ENCODE measurements at places on chromosomes 4 and X.

GRCh38 chrX:33053001-33053400 lies 158.3 kb downstream of the DMD start:
- DNase-seq: no peak

DNA sequence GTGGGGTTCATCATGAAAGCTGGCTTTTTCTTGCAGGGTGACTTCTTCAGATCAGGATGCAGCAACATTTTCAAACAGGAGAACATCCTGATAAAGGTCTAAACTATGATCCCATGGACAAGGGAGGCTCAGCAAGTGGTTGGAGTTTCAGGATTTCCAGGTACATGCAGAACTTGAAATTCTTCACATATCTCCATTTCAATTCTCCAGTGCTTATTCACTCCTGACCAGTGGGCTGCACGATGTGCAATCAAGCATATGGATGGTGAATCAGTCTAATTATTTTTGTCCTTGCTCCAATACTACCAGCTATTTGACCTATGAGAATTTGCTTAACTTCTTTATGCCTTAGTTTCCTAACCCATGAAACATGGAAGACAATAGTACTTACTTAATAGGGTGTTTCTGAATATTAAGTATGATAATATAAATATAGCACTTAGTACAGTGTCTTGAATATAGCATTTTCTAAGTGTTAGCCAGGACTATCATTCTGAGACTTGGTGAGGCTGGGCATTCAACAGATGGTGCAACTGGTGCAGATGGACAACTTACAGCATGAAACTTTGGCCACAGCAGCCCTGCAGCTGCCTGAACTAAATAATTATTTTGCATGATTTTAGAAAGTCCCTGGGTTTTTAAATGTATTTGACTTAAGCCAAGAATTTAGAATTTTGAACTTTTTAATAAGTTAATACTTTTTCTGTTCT lies 92.4 kb downstream of the HPGD start:
- no peak for DNase-seq

DNA sequence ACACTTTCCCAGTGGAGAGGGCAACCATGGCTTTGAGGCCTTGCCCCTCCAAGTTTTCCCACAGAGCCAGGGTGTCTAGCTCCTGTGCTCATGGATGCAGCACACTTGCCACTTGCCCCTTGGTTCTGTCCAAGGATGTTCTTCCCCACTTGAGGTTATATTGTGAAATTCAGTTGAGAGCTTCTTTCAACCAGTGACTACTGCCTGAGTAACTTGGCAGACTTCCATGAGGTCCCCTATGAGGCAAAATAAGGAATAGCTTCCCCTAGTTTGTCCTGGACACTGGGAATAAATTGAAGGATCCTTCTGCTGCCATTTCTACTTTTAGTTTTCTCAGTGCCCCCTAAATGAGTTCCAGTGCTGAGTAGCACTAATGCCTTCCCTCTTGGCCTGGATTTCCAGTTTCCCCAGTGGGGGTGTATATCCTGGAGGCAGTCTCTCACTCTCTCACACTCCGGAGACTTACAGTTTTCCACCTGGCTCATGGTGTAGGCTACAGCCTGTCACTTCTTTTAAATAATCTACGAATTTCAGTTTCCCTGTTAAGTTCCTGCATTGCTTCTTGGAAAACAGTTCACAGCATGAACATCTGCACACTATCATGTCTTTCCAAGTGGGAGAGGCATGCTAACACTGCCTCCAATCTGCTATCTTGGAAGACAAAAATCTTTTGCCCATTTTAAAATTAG lies 36.4 kb upstream of the ADH4 start:
- no peak for DNase-seq

DNA sequence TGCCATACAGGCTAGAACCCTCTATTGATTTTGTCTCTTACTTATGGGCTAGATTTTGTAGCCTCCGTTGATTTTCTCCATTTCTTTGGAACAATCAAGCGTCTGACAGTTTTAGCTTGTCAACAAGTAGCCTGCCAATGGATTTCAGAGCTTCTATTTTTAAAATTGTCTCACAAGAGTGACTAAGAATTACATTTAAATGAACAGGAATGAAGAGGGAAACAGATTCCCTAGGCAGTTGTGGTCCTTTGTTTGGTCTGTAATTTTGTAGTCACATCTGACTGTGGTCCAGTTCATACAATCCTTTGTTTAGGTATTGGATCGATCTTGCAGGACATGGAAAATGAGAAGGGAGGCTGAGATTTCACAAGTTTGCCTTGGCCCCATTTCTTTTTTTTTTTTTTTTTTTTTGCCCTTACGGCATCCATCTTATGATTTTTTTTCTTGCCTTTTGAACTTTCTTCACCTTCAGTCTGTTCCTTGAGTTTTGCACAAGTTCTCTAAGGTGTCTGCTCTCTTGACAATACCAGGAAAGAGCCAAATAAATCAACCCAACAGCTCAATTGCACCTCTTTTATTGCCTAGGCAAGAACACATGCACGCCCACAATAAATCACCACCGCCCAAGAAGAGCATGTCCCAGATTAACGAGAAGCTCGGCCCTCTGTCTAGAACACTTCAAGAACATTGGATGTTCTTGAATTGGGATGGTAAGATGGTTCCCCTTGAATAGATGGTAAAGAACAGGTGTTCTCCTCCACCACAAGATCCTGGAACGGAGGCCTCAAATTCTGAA lies 86.5 kb upstream of the EGFL6 start:
- DNase-seq: no peak

DNA sequence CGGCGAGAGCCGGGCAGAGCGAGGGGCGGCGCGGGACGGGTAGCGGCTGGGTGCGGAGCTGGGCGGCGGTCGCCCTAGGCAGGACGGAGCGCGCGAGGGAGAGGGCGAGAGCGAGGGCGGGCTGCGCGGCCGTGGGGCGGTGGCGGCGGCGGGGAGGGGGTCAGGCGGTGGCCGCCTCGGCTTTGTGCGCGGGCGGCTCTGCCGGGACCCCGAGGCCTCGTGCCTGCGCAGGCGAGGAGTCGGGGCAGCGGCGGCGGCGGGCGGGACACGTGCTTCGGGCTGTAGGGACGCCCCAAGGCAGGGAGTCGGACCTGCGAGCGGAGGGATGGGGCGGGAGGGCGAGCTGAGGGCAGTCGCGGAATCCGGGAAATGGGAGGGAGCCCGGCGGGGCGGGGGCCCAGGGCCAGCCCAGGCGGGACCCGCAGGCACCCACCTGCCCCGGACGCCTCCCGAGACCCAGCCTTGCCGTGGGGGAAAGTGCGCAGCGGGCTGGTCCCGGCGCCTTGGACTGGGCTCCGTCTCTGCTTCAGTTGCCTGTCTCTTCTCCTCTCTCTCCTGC lies 465 bp downstream of the BMPR1B start:
- no peak for DNase-seq

DNA sequence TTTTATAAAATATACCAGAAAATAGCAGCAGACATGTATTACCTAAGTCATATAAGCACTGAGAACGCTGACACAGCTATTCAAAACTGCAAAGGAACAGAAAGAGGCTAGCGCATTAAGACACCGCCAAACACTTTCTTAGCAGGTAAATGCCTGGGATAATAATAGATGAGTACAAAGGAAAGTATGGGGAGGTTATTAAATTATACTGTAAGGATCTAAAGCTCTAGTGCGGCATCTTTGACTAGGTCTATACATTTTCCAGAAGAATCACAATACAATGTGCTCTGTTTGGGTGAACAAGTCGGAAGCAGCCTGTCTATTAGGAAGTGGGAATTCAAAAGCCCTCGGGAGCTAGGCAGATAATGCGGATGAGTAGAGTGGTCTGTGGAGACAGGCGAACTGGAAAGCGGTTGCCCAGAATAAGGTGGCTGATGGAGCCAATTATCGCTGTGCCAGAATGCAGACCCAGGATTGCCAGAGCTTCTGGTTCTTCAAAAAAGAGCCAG lies 443.6 kb upstream of the TENM3 start:
- DNase-seq: no peak

- no peak for DNase-seq
Observed at GRCh38 chr4:23060776-23061175, 368.0 kb downstream of the GBA3 start.

DNA sequence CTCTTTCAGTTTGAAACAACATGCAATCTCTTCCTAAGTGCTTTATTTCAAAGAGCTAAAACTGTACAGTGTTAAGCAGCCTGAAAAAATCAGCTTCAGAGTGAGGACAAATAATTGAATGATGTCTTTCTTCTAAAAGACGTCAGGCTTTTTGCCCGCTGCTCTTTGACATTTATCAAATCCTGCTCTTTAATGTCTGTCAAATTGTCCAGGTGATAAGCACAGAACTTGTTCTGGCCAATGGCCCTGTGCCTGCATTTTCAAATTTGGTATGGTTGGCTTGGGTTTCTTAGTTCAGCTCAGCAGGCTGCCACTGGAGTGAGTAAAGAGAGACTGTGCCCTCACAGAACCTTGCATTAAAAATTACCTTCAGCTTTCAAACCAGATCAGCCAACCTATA lies 712.9 kb upstream of the LCORL start:
- DNase-seq: no peak

GRCh38 chr4:145183023-145183422 lies 2.6 kb upstream of the OTUD4 start:
- no peak for DNase-seq

GRCh38 chr4:152307669-152308068 lies 228.2 kb downstream of the FBXW7 start:
- no peak for DNase-seq

- DNase-seq: no peak
Observed at GRCh38 chr4:26343038-26343398, 22.2 kb downstream of the RBPJ start.

GRCh38 chrX:10168226-10168625 lies 11.5 kb downstream of the CLCN4 start:
- DNase-seq: no peak

GRCh38 chr4:108024085-108024877 lies 34.6 kb downstream of the HADH start:
- DNase-seq: no peak

- DNase-seq: no peak
Observed at GRCh38 chrX:15820106-15821073, 30.1 kb downstream of the ZRSR2 start.
